ENCODE measurements at places on chromosomes 3 and 15.

DNA sequence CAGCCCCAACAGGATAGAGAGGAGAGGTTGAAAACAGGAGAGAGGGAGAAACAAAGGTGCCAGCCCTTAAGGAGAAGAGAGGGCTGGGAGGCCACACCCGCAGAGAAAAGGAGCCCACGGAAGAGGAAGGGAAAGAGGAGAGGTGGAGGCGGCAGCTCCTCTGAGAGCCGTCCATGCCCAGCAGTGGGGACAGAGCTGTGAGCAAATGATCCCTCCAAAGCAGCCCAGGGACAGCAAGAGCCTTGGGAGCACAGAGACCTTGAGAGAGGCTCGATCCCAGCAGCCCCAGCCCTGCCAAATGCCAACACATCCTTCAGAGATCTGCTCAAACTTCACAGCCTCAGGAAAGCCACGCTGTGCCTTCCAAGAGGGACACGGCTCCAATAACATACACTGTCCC is 66.7 kb upstream of the CORO2B start:
- no peak for DNase-seq

DNA sequence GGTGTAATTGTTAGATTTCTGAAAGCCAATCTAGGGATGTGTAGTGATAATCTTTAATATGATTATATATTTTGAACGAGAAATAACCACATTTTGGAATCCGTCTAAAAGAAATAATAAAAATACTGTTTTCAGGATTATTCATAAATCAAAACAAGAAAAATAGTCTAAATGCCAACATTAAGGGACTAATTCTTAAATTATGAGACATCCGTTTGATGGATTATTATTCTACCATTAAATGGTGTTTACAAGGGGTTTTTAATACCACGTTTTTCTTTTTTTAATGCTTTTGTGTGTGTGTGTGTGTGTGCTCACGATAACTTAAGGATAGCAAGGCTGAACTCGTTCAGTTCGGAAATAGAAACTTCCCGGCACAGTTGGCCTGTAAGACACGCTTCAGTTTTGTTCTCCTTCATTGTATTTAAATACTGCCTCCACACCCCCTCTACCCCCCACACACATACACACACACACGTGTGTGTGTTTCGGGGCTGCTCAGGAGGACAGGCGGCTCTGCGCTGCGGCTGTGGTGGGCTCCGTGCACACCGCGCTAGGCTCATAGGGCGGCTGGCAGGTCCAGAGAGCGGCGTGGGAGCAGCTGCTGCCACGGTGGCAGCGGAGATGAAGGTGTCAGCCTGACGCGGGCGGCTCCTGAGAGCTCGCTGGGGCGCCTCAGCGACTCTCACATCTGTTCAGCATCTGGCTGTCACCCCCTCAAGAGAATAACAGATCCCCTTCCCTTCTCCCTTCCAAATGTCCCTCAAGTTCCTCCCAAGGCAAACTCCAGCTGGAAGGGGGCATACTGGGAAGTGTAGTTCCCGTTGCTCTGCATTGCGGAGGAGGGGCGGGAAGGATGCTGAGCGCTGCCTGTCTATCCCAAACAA is 23.0 kb upstream of the ANP32A start:
- no peak for DNase-seq

- DNase-seq = no peak
These were observed 338.3 kb downstream of the IL20RB start for GRCh38 chr3:137296116-137296515.

DNA sequence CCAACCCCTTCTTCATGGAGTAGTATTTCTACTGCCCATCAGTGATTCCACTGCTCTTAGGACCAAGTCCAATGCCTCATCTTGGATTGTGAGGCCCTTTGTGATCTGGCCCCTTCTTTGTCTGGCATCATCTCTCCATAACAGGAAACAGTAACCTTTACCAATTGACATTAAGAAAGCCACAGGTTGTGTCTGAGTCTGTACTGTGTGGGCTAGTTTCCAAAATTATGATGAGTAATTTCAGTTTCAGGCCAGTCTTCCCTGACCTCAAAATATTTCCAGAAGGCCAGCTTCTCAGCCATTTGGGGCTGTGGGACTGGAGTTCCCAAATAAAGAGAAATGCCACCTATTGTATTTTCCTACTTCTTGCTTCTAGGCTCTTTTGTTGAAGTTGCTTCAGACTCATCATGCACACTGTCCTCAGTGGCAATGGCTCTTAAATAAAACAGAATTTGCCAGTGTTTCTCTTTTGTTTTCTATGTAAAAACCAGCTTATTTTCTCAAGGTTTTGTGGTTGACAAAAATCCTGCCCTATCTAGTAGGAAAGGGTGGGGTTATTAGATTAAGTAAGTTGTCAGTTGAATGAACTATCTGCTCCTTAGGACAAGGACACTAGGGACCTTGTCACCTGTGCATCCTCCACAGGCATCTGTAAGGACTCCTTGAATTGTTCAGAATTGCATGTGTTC is 47.0 kb upstream of the ACKR4 start:
- DNase-seq = peak; percentile 80

- no peak for DNase-seq
These were observed 343.9 kb downstream of the ARRDC4 start for GRCh38 chr15:98304371-98304770.

DNA sequence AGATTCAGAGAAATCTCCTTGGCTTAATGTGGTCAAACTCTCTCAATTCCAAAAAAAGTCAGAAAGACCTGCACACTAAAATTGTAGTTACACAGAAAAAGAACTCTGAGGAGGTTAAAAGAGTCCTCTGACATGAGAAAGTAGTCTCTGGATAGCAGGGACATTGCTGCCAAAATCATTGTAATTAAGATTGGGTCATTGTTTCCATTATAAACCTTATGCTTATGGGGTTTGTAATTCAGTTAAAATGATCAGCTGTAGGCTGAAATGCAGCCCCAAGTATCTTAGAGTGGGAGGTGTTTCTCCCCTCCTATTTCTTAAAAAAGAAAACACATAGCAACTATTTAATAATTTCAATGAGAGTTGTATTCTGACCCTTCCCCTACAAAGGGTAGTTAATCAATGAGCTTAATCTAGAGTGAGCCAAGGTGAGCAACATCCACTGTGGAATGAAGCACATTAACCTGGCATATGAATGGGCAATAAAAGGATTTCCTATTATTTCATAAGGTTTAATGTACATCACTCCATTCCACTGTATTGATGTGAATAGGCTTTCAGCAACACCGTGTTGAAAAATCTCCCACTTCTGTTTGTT is 406.9 kb downstream of the TIGIT start:
- DNase-seq = no peak

GRCh38 chr3:138433892-138434275 is 532 bp upstream of the ESYT3 start:
- no peak for DNase-seq

DNA sequence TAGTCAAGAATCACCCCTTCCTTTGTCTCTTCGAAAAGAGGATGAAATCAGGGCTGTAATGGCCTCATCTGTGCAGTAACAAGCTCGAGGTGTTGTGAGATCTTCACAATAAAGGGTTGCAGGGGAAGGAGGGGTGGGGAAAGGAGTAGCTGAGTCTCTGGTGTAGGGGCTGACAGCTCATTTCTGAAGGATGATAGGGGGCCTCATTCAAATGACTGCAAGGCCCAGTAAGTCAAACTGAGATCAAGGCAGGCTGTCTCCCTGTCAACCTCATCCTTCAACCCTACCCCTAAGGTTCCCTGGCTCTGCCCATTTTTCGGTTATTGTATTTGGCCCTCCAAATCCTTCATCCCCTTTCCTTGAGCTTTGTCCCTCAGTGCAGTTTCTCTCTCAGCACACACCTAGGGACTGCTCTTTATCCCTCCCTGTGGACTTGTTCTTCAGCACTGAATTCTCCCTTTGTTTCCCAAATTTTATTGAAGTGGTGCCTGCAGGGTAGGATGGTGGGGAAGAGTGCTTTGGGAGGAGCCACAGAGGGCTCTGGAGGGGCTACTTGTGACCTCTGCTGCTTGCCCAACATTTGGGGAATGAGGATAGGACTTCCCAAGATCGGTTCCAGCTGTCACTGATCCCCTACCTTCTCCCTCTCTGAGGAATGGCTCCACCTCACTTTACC is 38.1 kb downstream of the ZNF589 start:
- no peak for DNase-seq

GRCh38 chr15:61929452-61929851 is 130.8 kb downstream of the VPS13C start:
- no peak for DNase-seq

DNA sequence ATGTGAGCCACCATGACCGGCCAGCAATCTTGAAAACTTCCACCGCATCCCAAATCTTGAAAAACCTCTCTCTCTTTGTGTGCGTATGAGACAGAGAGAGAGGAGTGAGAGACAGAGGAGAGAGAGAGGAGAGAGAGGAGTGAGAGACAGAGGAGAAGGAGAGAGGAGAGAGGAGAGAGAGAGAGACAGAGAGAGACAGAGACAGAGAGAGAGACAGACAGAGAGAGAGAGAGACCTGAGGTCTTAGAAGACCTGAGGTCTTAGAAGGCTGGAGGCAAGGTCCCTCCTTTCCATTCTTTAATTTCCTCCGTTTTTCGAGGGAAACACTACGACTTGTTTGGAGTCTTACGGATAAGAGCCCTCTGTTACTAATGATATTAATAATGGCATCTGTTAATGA is 39.5 kb downstream of the TMEM40 start:
- no peak for DNase-seq

DNA sequence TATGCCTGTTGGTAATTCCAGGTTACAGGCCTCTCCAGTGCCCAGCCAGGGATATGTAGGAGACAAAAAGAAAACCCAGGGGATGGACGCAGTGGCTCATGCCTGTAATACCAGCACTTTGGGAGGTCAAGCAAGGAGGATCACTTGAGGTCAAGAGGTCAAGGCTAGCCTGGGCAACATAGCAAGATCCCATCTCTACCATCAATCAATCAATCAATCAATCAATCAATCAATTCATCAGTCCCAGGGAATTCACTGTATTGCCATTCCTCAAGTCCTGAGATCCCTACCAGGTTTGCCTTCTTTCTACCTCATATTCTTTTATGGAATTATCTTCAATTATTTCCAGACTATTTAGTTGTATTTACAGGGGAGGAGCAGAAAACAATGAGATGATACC is 82.2 kb downstream of the DHX30 start:
- no peak for DNase-seq

DNA sequence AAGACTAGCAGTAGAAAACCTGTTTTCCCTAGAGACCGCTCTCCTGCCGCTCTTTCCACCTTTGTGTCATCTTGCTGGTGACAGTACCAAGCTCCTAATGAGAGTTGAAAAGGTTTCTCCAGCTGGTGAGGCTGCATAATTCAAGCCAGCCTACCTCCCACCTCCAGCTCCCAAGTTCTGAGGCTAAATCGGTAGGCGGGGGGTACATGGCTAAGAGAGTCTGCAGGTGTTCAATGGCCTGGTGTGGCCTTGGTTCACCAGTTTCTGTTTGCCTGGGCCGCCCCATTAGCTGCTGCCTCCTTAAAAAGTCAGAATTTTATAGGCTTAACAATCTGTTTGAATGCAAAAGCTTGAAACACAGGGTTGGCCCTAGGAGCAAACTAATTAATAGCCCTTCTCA is 262.8 kb downstream of the SLCO3A1 start:
- no peak for DNase-seq

DNA sequence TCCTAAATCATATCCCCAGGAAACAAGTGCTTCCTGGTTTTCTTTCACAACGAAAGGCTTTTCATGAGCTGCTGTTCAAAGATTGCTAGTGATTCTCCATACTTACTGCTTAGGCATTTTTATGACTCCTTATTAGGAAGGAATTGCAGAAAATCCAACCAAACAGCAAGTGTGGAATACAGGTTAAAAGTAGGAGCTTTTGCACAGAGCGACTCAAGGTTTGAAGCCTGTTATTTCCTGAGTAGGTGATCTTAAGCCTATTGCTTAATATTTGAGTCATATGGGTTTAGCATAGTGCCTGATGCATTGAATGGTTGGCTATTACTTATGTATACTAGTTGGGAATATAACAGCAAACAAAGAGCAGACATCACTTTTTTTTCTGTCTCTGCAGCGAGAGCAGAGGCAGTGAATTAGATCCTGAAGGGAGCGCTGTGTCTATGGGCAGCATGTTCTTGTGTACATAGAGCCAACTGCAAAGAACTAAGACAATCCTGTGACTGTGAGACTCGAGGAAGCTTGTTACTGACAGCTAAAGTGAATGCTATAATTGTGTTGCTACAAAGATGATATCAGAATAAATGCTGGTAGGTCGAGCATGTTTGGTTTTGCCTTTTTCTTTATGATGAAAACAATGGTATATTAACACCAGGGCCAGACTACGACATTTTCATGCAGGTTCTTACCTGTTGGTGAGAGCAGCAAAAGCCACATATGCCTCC is 6.3 kb downstream of the TM4SF1 start:
- peak; percentile 79 for DNase-seq

GRCh38 chr15:69735121-69735520 is 282.5 kb downstream of the RPLP1 start:
- no peak for DNase-seq

DNA sequence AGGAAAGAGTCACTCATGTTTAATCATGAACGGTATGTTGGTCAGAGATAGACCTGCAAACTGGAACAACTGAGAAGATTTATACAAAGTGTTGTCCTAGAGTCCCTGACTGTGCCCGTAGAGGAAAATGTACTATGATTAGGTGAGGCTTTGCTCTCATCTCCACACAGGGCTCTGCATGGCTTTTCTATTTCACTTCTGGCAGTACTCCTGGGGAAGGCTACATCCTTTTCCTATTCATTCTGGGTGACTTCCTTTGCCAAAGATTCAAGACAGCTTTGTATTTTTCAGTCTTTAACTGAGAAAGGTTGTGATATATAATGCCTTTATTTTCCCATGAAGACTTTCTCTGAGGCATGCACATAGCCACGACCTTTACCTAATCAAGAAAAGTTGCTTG is 414.7 kb downstream of the ZBTB20 start:
- no peak for DNase-seq

DNA sequence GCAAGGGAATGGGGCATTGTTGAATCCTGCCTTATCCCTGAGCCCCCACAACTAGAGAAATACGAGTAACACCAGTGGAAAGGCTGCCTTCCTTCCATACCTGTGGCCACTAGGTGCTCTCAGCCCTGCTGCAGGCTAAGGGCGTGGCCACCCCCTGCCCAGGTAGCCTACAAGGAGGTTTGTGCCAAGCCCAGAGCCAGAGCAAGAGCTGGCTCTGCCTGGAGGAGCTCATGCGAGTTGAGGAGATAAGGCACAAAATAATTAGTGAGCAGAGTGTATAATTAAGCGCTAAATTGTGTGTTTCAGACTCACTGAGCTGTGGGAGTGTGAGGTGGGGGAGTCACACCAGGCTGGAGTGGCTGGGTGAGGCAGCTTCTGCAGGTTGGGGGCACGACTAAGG is 49.2 kb downstream of the TPRA1 start:
- no peak for DNase-seq

DNA sequence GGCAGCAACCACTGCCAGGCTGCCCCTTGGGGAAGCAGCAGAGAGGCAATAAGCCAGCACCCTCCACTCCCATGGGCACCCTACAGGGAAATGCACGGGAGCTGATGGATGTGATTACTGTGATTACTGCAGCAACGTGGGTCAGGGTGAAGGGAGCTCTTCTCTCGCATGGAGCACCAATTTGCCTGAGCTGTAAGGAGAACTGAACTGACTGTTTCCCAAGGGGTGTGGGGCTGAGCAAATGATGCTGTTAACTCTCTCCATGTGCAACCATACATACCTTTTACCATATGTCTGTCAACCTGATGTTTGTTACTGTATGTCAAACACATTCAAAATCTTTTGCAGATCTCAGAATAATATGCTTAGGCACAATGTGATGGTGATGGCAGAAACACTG is 680.6 kb downstream of the SQOR start:
- DNase-seq = no peak

Data from mammary epithelial cell (primary cell).